ENCODE measurements at places on chromosomes 7 and 10.

GRCh38 chr10:127215866-127216265 is 19.5 kb upstream of the INSYN2A start:
- DNase-seq, result no peak

DNA sequence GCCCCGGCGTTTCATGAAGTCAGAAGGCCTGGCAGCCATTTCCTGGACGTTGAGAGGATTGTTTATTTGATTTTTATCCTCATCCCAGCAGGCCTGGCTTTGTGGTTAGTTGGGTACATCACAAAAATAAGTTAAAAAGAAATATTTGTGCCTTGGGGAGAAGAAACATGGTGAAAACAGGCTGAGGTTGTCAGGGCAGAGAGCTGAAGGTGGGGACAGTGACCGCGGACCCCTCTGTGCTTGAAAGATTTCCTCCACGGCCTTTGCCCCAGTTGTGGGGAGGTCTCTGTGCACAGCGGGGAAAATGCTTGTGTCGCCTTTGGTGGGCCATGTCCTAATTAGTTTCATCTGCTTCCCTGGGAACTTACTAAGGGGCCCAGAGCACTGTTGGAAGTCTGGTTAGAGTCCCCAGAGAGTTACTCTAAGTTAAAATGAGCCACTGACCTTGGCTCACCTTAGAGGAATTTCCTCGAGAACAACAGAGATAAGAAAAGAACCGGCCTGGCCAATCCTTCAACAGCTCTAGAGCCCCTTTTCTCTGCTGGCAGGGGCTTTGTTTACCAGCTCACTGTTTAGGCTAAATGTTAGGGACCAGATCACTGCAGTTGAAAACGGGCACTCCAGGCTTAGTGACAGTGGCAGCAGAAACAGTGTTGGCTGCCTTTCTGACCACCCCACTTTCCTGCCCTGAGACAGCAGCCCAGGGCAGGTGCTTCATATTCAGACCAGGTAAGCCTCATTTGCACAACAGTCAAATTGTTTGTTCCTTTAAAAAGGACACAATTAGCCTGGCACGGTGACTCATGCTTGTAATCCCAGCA is 37.9 kb downstream of the CRCP start:
- no peak for DNase-seq

GRCh38 chr10:116974456-116975005 is 30.5 kb downstream of the SHTN1 start:
- DNase-seq, result no peak

DNA sequence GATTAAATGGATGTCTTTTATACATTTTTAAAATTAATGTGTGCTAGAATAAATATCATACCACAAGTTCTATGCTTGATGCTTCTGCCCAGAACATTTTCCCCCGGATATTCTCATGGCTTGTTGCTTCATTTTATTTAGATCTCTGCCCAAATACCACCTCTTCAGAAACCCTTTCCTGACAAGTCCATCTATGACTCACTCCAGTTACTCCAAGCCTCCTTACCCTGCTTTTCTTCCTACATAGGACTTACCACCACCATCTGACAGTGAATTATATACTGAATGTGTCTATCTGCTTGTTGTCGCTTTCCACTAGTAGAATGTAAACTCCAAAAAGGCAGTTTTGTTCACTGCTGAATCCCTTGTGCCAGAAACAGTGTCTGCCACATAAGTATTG is 19.1 kb upstream of the ERVW-1 start:
- DNase-seq, result no peak

DNA sequence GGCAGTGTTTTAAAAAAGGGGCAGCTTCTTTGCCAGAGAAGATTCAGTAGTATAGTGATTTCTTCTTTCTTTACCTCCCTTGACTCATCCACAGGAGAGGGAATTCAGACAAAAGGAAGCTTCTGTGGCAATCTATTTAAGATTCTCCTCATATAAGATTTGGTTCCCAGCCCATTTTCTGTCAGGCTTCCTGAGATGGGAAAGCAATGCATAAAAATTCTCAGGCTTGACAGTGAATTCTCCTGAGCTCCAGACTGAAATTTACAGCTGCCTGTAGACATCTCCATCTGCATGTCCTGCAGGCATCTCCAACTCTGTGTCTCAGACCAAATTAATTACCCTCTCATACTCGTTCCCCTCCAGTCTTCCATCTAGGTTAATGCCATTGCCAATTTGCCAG is 72.8 kb downstream of the TSPAN12 start:
- no peak for DNase-seq

GRCh38 chr10:95416270-95416669 is 125.5 kb upstream of the PDLIM1 start:
- DNase-seq, result no peak

DNA sequence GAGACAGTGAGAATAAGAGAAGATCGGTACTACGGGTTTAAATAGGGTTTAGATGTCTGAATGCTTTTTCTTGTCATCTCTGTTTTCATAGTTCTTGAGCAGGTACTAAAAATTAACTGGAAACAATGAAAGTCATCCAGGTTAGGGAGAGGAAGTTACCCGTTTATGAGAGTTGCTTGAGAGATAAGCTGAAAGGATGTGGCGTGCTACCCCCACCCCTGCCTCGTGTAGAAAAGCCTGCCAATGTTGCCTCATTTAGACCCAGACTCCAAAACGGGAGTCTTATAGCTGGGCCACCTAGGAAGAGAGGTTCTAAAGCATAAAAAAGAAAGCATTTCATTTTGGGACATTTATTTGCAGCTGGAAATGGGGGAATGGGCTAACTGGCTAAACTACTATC is 10.2 kb downstream of the AKR1C4 start:
- DNase-seq, result no peak

- no peak for DNase-seq
Observed at GRCh38 chr7:51428217-51428887, 111.7 kb upstream of the COBL start.

- DNase-seq, result no peak
Observed at GRCh38 chr10:11693376-11693775, 48.8 kb upstream of the ECHDC3 start.

GRCh38 chr10:69345402-69345801 is 67.1 kb downstream of the HK1 start:
- DNase-seq, result no peak

GRCh38 chr7:93159490-93159889 is 11.3 kb upstream of the SAMD9L start:
- no peak for DNase-seq

DNA sequence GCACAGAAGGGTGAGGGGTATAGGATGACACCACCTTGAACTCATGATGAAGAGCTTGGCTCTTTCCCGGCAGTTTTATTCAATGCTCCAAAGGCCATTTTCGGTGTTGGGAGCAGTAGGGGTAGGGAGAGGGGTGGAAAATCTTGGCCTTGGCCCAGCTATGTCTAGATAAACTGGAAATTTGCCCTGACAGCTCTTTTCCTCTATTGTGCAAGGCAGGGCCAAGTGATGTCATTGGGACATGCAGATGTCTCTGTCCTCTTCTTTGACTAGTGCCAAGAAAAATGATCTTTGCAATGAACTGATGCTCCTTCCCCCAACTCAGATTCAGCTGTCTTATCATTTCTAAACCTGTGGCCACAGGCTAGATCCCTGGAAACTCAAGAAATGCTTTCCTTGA is 27.7 kb upstream of the PRKCQ start:
- DNase-seq, result no peak

GRCh38 chr7:23394488-23395171 is 75.7 kb downstream of the IGF2BP3 start:
- DNase-seq, result no peak

DNA sequence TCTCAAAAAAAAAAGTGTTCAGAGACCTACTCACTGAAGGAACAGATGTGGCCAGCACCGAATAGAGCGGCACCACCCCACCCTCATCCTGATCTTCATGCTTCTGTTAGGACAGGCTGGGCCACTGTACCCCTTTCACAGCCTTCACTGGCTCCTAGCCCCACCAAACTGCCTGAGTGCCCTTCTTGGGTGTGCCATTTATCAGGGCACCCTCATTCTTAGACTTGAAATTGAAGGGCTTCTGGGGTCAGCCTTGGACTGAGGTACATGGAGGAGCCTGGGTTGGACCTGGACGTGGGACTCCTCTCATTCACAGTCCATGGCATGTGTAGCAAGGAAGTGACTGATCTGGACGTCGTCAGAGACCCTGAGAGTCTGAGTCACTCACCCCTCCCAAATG is 190.3 kb downstream of the COBL start:
- DNase-seq, result no peak

DNA sequence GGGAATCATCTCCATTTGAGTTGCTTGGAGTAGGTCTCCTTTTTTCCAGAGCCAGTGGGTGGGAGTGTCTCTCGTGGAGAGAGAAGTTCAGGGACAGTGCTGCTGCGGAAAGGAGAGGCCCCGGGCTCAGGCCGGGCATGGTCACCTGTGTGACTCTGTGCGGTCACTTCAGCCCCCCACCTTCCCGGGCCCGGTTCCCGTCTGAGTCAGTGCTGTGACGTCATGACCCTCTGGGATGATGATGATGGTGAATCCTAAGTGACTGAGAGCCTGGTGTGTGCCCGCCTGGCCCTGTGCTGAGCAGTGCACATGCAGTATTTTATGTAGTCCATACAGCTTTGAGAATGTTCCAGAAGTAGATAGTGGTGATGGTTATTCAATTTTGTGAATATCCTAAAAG is 32.6 kb upstream of the AP5Z1 start:
- no peak for DNase-seq

DNA sequence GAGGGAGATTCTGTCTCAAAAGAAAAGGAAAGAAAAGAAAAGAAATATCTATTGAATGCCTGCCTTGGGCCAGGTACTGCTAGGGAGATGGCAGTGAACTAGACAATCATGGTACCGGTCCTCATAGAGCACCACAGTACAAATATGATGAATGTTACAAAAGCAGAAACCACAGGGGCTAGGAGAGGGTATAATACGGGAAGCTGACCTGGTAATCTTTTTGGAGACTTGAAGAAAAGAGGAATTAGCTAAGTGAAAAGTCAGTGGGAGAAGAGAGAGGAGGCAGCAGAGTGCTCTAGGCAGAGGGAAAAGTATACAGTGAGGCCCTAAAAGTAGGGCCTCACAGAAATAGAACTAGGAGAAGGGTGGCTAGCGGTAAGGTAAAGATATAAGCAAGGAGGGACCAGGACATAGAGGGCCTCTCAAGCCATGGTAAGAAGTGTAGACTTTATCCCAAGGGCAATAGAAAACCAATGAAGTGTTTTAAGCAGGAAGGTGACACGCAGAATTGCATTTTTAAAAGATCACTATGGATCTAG is 42.8 kb upstream of the WNT8B start:
- no peak for DNase-seq

DNA sequence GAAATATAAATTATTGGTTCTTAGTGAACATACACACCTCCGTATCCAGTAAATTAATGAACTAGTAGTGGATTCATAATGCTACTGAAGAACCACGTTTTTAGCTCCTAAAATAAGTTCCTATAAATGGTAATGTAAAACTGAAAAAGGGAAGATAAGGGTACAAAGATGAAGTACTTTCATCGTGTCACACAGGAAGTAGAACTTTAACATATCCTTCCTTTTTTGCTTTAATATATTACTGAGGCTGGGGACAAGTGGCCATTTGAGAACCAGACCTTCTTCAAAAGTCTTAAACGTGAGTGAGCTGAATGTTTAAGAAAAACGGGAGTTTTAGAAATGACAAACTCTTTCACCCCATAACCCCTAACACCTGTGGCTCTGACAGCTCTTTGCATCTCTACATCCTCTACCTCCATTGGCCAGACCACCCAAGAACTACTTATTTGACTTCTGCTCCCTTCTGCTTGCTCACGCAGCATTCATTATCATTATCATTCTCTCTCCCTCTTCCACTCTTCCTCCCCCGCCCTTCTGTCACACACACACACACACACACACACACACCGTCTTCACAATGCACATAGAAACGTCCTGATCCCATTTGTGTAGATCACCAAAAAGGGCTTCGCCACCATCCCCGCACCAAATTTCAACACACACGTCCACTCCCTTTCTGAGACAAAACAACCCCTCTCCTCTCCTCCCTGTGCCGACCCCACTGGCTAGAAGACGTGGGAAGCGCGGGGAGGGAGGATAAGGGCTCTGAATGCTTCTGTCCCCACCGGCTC is 677 bp downstream of the SKAP2 start:
- no peak for DNase-seq

GRCh38 chr7:1693991-1694524 is 24.0 kb downstream of the ELFN1 start:
- no peak for DNase-seq
